ENCODE measurements at places on chromosomes 7 and 10.

GRCh38 chr7:116706668-116707126 is 34.7 kb downstream of the MET start:
- no peak for DNase-seq

DNA sequence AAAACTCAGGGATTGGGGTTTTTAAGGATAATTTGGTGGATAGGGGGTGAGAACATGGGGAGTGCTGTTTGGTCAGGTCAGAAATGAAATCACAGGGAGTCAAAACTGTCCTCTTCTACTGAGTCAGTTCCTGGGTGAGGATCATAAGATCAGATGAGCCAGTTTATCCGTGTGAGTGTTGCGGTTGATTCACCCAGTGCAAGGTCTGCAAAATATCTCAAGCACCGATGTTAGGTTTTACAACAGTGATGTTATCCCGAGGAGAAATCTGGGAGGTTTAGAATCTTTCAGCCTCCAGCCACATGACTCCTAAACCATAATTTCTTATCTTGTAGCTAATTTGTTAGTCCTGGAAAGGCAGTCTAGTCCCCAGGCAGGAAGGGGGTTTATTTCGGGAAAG is 31.7 kb upstream of the AGR2 start:
- no peak for DNase-seq

DNA sequence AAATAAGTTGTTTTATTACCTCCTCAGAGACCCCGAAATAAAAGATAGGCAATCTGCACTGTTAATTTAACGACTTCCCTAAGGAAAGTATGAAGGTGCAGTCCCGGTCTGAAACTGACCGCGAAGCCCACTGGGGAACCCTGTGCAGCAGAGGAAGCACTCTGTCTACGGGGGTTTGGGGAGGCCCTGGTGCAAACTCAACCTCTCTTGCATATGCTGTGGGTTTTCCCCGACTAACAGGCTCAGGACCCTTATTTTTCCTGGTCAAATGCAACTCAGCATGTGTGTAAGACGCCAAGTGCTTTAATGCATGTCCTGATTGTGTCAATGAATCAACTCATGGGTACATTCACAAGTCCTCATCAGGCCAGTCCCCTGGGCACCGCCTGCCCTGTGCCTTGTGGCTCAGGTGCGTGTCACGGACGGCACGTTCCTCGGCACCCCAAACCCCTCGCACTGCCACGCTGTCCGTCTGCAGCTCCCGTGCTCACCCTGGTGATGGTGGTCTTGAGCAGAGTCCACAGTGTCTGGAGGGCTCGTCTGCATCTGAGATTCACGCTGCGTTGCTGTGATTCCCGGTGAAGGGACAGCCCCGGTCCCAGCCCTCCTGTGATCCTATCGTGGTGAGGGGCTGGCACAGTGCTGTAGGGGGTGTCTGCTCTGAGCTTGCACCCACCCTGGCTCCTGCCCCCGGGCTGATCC is 33.8 kb downstream of the JAKMIP3 start:
- DNase-seq, result no peak

DNA sequence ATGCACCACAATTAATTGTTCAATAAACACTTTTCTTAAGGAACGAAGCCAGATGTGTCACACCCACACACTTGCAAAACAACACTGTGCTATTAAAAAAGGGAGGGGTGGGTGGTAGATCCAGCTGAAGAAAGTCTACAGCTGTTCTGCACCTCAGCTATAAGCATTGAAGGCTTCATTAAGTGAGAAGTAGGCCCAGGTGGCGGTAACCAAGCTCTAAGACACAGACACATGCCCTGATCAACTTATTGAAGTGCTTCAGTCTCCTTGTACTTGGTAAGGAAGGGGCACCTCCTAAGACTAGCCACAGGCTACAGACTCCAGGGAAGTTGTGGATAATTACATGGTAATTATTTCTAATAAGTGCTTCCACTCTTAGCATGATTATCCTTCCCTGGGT is 4.5 kb upstream of the CPVL start:
- DNase-seq, result no peak

GRCh38 chr7:142795339-142795863 is 24.6 kb downstream of the PRSS2 start:
- DNase-seq, result no peak

DNA sequence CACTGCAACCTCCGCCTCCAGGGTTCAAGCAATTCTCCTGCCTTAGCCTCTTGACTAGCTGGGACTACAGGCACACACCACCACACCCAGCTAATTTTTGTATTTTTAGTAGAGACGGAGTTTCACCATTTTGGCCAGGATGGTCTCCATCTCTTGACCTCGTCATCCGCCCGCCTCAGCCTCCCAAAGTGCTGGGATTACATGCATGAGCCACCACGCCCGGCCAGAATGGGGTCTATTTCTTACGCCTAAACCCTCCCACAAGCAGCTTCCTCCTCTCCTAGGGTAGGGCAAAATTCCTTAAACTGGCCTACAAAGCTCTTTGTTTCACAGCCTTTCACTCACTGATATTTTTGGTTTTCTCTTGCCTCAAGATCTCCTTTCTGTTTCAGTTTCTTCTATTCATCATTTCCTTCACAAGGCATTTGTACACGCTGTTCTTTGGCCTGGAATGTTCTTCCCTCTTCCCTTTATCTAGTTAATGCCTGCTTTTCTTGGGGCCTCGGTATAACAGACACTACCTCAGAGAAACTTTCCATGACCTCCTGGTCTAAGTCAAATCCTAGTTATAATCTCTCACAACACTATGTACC is 6.7 kb downstream of the CPEB3 start:
- no peak for DNase-seq

- no peak for DNase-seq
Measured at GRCh38 chr7:114081606-114082425, 163.0 kb upstream of the PPP1R3A start.

All from stimulated activated CD8-positive, alpha-beta memory T cell treated with anti-CD3 and anti-CD28 coated beads, Interleukin-2, amount 100 ng/mL, for 1 hour (primary cell).